Stimulated activated CD4-positive, alpha-beta T cell treated with anti-CD3 and anti-CD28 coated beads, Interleukin-1b, Interleukin-23, amount 100 ng/mL, for 1 hour (primary cell): ENCODE measurements at places on chromosomes 12 and 14.

DNA sequence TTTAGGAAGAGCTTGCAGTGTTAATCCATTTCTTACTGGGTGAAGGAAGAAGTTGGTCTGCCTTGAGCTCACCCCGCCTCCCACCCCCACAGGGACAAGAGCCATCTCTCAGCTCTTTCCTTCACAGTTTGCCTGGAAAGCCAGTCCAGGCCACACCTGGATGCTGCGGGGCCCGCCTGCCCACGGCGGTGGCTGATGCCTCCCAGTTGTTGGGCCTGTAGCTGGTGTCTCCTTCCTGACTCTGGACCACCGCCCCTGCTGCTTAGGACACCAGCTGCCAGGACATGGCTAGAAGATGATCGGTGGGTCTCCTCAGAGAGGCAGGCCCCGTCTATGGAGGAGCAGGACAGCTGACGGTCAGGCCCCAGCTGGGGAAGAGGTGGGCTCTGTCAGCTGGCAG lies 92.9 kb downstream of the TESC start:
- no peak for DNase-seq

- no peak for DNase-seq
These were observed 10.5 kb downstream of the NTF3 start for GRCh38 chr12:5442251-5443006.

GRCh38 chr12:53279888-53280498 lies 11.9 kb downstream of the ESPL1 start:
- no peak for DNase-seq

DNA sequence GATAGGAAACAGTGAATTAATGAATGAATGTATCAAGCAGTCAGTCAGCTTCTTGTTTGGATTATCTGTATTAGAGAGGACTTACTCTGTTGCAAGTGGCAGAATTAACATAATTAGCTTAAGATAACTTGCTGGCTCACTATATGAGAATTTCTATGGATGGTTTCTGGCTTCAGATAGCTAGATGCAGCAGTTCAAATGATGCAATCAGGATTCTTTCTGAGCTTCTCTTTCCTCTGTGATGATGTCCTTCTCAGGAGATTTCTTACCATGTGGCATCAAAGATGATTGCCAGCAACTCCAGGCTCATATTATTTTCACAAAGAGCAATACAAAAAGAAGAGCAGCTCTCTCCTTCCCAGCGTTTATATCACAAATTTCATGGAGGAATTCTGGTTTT lies 30.7 kb downstream of the FRMD6 start:
- DNase-seq: no peak

DNA sequence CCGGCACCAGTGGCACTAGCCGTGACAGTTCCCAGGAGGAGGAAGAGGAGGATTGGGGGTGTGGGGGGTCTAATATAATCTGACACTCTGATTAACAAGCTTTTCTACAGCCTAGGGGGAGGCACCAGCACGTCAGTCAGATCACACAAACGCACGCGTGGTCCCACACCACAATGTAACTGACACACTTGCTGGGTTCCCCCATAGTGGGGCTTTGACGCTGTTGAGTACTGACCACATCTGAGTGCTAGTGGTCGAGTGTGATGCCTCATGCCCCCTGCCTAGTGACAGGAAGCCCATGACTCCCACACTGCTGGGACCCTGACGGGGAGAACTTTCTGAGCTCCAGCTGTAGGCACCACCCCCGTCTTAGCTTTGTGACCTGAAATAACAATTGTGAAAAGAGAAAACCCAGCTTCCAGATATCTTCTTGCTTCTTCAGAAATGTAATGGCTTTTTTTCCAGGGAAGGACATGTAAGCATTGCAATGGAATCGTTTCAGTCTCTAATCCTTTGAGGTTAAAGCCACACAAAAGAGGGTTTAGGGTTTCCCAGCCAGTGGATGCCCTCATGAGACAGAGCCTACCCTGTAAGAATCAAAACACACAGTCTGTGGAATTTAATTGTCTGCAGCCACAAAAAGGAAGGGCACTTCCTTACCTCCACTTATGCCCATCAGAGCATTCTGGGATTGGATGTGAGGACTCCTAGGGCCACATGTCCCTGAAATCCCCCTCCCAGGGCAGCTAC lies 183.9 kb downstream of the PIWIL1 start:
- DNase-seq: no peak

DNA sequence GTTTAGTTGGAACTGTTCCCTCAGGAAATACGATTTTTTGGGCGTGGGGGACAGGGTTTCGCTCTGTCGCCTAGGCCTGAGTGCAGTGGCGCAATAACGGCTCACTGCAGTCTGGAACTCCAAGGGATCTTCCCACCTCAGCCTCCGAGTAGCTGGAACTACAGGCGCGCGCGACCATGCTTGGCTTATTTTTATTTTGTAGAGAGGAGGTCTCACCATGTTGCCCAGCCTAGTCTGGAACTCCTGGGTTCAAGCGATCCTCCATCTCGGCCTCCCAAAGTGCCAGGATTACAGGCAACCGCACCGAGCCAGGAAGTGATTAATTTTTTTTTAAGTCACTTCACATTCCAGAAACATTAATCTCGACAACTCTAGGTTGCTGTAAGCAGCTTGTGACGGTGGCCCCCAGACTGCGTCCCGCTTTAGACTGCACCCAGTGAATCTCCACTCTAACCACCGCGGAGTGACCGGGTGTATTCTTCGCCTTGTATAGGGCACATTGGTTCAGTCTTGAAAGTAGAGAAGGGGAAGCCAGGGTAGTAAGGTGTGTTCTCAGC lies 830 bp upstream of the MIS18BP1 start:
- DNase-seq: no peak

DNA sequence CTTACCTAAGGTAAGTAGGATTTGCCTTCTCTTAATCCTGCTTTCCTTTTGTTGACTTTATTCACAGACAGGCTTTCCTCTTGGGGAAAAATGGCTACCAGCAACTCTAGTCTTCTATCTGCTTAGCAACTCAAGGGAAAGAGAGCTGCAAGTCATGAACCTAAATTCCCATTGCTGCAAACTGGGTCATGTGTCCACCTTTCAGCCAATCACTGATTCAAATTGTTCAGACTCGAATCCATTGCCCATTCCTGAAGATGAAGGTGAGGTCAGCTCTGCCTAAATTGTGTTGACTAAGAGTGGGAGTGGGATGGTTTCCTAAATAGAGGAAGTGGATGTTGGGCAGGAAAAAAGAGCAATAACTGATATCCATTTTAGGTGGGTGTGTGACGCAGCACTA lies 7.7 kb downstream of the FBXW8 start:
- DNase-seq: no peak

DNA sequence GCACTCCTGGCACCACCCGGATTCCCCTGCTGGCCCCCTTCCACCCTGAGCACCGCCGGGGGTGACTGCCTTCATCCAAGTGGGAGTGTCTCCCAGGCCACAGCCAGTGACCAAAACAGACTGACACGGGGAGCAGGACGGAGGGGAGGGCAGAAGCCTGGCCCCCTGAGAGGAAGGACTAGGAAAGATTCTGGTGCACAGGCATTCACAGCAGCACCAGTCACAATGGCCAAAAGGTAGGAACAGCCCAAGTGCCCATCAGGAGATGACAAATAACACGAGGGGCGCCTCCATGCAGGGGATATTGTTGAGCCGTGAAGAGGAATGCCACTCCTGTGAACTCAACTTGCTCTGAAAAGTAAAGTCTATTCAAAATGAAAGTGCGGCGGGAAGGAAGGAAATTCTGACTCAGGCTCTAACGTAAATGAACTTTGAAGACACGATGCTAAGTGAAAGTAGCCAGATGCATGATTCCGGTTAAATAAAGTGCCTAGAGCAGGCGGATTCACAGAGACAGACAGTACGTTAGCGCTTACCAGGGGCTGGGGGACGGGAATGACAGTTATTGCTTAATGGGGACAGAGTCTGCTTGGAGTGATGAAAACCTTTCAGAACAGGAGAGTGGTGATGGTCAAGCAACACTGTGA lies 146.1 kb upstream of the NCOR2 start:
- peak; percentile 24 for DNase-seq

DNA sequence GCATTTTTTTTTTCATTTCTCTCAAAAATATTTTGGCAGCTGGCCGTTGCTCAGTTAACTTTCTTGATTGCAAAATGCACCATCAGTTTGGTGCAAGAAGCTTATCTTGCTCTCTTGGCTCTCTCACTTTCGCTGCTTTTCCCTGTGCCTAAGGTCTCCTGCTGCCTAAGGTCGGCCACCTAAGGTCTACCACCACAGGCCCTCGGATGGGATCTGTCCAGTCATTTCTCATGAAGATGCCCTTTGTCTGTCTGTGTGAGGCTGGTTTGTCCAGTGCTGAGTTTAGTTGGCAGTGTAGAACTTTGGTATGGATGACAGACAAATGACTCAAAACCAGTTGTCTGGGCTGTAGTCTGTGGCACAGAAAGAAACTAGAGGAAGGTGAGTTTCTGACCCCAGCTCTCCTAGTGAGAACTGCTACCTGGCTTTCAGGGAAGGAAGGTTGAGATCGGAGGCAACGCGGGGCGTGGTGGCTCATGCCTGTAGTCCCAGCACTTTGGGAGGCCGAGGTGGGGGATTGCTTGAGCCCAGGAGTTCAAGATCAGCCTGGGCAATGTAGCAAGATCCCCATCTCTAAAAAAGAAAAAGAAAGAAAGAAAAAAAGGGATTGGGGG lies 2.6 kb downstream of the MLXIP start:
- no peak for DNase-seq

- no peak for DNase-seq
These were observed 411 bp downstream of the BTBD7 start for GRCh38 chr14:93332397-93332852.

- no peak for DNase-seq
These were observed 212.5 kb downstream of the CHST11 start for GRCh38 chr12:104669089-104669721.

- no peak for DNase-seq
These were observed 11.5 kb upstream of the LGMN start for GRCh38 chr14:92759679-92760523.

GRCh38 chr14:65750906-65751305 lies 338.4 kb downstream of the FUT8 start:
- DNase-seq: no peak

GRCh38 chr12:13028825-13029570 lies 15.2 kb upstream of the FAM234B start:
- DNase-seq: no peak

GRCh38 chr12:116278279-116278626 lies 760 bp upstream of the MED13L start:
- DNase-seq: no peak

- no peak for DNase-seq
These were observed 73.1 kb upstream of the PWP1 start for GRCh38 chr12:107612508-107612907.

- no peak for DNase-seq
These were observed 656.1 kb upstream of the NOVA1 start for GRCh38 chr14:27253966-27254365.

- no peak for DNase-seq
These were observed 81.6 kb upstream of the DCN start for GRCh38 chr12:91264178-91264577.

GRCh38 chr14:92578511-92578910 lies 64.9 kb downstream of the RIN3 start:
- DNase-seq: no peak

DNA sequence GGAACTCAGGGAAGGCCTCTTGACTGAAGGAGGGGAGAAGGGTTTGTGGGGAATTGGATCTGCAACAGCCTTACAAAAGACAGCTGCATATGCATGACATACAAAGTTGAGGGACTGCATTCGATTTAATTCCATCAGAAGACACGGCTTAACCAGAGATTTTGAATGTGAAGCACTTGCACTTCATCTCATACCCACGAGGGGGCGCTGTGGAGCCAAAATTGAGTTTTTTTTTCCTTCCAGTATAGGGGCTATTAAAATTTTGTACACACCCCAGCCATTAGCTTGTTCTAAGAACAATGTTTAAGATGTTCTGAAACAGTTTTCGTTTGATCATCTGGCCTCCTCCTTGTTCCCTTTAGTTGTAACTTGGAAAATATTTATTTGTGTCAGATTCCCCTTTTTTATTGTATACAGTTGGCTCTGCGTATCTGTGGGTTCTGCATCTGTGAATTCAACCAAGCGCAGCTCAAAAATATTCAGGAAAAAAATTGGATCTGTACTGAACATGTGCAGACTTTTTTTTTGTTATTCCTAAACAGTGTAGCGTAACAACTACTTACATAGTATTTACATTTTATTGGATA lies 1.6 kb downstream of the SUDS3 start:
- DNase-seq: peak; percentile 39

- no peak for DNase-seq
These were observed 121.5 kb downstream of the ADGRD1 start for GRCh38 chr12:131075194-131075593.

DNA sequence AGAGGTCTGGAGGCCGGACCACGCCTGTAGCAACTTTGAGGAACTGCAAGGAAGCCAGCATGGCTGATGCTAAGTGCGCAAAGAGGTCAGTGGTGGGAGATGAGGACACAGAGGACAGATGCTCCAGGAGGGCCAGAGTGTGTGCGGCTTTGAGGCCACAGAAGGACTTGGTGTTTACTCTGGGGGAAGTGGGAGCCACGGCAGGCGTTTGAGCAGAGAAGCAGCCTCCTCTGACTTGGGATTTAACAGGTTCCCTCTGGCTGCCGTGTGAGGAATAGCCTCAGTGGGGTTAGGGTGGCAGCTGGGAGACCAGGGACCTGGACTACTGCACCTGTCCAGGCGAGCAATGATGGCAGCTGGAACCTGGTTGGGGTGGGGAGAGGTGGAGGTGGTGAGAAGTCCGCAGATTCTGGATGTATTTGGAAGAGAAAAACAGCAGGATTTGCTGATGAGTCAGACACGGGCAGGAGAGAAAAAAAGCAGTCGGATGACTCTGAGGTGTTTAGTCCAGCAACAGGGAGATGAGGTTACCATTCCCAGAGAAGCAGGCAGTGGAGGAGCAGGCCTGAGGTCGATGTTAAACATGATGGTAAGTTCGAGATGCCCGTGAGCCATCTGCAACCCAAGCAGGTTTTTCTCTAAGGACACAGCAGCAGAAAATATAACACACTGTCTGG lies 143.5 kb downstream of the SCARB1 start:
- DNase-seq: no peak
